ENCODE measurements at places on chromosomes 12 and 14.

DNA sequence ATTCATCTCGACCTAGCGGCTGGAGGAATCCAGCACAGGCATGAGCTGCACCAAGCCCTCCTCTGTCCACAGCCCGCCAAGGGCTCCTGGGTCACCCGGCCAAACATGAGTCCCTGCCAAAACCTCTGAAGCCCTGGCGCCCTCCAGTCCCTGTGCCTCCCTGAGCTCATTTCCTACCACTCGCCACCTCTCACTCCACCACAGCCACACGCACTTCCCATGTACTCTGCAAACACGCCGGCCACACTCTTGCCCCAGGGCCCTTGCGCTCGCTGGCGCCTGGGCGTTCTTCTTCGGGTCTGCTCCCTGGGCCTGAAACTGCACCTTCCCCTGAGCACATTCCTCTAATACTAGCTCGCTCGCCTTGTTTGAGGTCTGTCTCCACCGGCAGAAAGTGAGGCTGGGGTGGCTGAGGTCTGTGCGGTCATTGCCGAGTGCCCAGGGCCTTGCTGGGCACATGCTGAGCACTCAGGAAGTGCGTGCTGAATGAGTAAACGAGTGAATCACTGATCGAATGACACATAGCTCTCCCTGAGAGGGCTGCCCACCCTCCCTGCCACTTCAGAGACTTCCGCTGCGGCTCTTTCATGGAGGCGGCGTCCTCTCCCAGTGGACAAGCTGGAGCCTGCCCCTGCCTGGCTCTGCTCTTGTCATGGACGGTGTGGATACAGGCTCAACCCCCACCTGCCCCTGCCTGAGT is 33.7 kb upstream of the DLK1 start:
- no peak for DNase-seq

GRCh38 chr12:46659824-46660223 is 166.0 kb downstream of the SLC38A4 start:
- DNase-seq = no peak

DNA sequence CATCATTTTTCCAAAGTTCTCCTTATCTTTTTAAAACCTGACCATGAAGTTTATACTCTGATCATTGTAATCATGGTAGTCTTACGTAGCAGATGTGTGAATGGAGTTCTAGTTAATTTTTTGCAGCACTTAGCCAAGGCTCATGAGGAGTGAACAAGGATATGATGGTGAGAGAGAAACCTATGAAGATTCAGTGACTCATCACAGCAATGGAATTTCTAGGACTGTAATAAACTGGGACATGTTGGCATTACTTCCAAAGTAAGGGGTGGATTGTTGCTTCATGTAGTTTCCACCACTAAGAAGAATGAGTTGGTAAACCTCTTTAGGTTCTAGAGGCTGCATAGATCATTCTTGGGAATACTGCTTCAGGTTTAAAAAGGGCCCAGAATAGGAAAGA is 102.7 kb downstream of the LRRIQ1 start:
- no peak for DNase-seq

GRCh38 chr14:71536015-71536740 is 396.1 kb upstream of the RGS6 start:
- DNase-seq = no peak

- no peak for DNase-seq
Measured at GRCh38 chr12:67818459-67818903, 169.9 kb downstream of the DYRK2 start.

- DNase-seq = no peak
Measured at GRCh38 chr14:92951261-92951660, 28.3 kb downstream of the CHGA start.

DNA sequence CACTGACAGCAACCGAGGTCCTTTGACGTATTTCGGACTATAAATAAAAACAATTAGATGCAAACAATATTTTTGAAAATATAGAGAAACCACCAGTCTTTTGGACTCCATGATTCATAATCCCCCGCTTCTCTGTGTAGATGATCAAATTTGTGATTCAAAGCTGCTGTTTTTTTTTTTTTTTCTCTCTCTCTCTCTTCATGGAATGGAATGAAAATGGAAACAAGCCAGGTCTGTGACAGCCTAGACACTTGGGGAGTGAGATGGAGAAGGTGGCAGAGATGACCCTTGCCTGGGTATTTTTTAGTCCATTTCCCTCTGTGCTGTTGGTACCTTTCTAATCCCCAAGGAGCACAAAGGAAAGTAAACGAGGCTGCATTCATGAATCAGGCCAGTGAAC is 248.5 kb downstream of the GLT1D1 start:
- DNase-seq = no peak

- no peak for DNase-seq
Measured at GRCh38 chr14:68822926-68823325, 30.1 kb upstream of the ZFP36L1 start.

- peak; percentile 92 for DNase-seq
Measured at GRCh38 chr14:55107766-55108554, 21.1 kb upstream of the LGALS3 start.

GRCh38 chr14:34277191-34277590 is 184.8 kb downstream of the SPTSSA start:
- no peak for DNase-seq

- no peak for DNase-seq
Measured at GRCh38 chr12:1666215-1666614, 24.7 kb upstream of the ADIPOR2 start.

DNA sequence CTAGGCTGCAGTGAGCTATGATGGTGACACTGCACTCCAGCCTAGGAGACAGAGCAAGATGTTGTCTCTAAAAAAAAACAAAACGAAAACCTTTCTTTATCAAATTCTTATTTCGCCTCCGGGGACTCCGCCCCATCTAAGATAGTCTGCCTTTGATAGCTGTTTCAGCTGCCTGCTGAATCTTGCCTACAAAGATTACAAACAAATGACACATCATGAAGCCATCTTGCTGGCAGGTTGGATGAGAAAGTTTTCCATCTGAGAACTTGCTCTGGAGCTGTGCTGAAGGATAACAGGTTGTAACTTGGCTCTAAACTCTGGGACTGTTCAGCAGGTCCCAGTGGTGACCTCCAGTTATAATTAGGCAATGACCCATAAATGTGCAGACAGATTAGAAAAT is 41.8 kb upstream of the AEBP2 start:
- DNase-seq = no peak

DNA sequence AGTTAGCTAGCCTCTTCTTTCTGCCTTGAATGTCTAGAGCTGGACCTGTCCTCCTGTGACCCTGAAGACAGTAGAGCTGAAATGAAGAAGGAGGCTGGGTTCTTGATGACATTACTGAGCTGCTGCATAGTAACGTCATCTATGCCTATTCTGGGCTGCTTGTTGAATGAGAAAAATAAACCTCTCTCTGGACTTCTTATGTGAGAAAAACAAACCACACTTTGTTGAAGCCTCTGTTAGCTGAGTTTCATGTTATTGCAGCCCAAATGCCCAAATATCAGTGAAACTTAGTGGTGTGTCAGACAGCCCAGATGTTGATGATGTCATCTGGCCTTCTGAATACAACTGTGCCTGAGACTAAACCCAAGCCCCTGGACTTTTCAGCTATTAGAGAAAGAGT is 67.0 kb upstream of the MAX start:
- DNase-seq = no peak

DNA sequence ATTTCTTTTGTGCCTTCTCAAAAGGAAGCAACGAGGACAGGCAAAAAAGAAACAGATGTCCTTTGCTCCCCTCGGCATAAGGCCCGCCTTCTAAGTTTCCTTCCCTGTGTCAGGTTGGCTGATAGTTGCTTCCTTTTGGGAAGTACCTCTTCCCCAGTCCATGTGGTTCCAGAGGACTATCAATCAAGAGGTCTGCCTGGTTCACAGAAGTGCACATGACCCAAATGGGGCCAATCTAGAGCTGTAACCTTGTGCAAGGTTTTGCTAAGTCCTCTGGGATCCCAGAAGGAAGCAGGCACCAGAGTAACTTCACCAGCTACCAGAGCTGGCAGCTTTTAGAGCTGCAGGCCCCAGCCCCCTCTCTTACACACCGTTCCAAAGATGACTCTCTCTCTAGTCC is 42.6 kb downstream of the TMEM63C start:
- no peak for DNase-seq

GRCh38 chr12:69073035-69073434 is 140.1 kb upstream of the CPM start:
- DNase-seq = no peak

DNA sequence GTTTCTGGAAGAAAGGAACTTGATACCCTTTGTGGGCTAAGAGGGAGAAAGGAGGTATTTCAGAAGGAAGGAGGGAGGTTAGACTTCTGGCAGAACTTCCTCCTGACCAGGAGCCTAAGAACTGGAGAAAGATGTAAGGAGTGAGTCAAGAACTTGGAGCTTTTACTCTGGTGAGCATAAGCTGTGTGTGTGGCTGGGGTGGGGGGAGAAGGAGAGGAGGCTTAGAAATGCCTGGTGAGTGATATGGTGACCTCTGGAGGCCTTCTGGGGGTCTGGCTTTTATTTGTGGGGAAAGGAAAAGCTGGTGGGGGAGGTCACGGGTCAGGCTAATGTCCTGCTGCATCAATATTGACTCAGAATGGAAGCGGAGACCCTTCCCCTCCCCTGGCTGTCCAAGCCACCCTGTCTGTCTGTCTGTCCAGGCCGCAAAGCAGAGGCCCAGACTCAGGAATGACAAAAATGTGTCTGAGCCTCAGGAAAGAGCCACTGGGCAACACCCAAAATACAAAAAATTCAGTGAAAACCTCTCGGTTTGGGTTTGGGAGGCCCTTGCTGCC is 4.8 kb downstream of the LRP1 start:
- DNase-seq = no peak

GRCh38 chr12:68614769-68615168 is 4.1 kb downstream of the RAP1B start:
- no peak for DNase-seq

DNA sequence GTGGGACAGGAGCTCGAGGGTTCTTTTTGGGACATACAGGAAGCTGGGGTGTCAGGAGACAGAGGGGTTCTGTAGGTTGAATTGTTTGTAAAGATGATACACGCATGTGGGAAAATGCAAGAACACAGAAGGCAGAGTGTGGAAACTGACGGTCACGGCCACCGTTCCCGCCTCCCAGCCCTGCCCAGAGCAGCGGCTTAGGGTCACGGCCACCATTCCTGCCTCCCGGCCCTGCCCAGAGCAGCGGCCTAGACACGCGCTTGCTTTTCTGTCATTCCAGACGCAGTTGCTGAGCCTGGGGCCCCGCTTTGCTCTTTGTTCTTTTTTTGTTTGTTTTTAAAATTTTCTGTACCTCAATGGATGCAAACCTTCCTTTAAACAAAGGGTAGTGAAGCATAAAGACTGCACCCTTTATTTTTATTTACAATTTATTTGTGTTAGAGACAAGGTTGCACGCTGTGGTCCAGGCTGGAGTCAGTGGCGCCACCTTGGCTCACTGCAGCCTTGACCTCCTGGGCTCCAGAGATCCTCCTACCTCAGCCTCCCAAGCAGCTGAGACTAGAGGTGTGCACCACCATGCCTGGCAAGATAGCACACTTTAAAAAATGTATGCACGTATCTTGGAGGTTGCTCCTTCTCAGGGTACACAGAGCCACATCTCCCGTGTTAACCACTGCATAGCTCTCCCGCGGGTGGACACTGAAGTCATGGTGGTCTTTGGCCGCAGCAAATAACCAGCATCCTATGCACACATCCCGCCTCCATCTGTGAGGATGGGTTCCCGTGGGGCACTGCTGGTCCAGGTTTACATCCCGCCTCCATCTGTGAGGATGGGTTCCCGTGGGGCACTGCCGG is 142.3 kb downstream of the ADGRD1 start:
- peak; percentile 59 for DNase-seq

DNA sequence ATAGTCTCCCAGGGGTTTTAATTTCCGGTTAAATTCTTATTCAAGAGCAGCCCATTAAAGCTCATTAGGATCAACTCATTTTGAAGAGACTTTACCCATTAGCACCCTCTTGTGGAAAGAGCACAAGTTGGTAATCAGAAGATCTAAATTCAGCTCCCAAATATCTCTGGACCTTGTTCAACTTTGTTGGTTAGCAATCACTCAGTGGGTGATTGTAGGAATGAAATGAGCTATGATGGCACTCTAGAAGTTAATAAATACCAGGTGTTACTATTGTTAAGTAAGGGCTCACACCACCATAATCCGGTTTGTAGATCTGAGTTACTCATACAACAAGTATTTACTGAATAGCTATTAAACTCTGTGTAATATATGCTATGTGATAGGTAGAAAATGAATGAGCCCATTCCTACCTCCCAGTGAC is 42.9 kb downstream of the TRIP11 start:
- DNase-seq = no peak

DNA sequence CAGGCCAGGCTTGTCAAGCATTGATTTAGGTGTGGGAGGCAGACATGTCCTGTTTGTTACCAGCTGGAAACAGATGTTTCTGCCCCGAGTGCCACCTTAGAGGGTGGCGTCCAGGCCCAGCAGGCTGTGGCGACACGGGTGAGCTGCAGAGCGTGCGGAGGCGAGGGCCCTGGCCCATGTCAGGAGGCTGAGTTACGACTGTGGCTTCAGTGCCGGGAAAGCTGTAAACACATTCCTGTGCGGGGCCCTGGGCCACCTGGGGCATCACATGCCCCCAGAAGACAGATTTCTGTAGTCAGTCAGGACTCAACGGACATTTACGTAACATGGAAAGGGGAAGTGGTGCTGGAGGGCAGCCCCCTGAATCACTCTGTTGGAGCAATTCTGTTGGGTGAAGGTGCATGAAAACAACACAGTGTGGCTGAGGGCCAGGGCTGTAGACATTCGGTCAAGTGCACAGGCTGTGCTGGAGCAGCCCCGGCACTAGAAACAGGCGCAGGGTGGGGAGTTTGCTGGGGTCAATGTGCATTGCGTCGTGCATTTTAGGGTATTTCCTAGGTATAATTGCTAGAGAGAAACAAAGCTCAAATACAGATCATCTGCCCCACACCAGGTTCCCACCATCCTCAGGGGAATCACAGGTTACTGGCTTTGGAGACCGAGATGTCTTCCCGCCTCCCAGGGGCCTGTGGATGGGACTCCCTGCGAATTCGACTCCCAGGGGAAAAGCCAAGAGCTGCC is 291.8 kb downstream of the TMEM121 start:
- no peak for DNase-seq

- DNase-seq = no peak
Measured at GRCh38 chr12:110564471-110564991, 18.6 kb downstream of the PPTC7 start.

All from mesenteric fat pad (tissue), 1 donor.